ENCODE measurements at places on chromosomes 2 and 18. TPM values are rescaled to one million over a fixed set of nuclear protein-coding genes. Genes with fewer than 3 reads are reported as not detected.

The MAP3K19 gene
- total RNA-seq, result under 0.01 TPM

DNA sequence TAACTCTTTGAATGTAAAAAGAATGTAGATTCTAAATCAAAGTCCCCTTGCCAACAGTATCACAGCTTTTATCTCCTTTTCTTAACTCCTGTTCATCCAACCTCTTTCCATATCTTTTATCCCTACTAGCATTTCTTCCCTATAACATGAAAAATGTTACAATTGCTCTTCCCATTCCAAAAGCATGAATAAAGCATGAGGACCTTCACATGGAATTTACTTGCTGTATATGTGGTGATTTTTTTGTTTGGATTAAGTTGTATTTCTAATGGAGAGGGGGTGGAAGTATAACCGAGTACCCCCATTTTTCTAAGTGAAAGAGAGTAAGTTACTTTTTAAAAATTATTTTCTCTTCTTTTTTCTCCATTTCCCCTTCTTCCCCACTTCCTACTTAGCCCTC, 94.9 kb upstream of the RBBP8 start:
- no peak for DNase-seq

DNA sequence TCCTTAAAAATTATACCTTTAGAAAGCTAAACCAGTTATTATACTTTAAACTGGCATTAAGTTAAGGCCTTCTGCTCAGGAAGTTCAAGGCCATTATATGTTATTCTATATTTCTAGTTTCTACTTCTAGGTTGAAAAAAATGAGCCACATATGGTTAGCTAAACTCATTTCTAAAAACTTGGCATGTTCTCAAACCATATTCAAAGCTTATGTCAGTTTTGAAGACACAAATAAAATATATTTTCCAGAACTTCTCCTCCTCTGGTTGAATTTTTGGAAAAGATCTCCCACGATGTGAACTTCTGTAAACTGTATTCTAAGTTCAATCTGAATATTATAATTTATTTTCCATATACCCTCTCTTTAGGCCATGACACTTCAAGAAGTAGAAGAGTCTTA, 103.5 kb downstream of the NYAP2 start:
- DNase-seq, result no peak

- DNase-seq, result no peak
Observed at GRCh38 chr2:50273003-50273402, 758.9 kb downstream of the NRXN1 start.

- no peak for DNase-seq
Observed at GRCh38 chr2:5925604-5926003, 233.4 kb downstream of the SOX11 start.

The EML6 gene
- total RNA-seq, result 2.7 TPM

DNA sequence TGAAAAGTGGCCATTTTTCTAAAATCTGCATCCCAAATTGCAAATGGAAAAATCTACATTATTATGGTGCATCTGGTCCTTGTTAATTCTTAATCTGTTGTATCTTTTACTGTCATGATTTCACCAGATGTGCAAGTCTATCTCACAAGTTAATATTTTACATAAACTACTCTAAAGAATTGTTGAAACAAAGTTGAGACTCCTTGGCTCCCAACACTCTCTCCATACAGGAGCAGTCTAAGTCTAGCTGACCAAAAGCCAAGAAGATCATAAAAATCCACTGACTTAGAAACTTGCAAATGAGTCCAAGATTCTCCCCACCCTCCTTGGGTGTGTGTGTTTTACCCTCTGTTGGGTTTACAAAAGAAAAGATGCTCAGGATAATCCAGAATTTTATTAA, 85.1 kb downstream of the NCKAP5 start:
- DNase-seq, result no peak
